ENCODE measurements at places on chromosomes 13 and 19. TPM values are rescaled to one million over a fixed set of nuclear protein-coding genes. Genes with fewer than 3 reads are reported as not detected.

The DCT gene
- total RNA-seq, result not detected

The ARHGAP33 gene
- 4.7 TPM for total RNA-seq

The GAPDHS gene
- not detected for total RNA-seq

The EXOC3L2 gene
- 0.88 TPM for total RNA-seq

The NR2C2AP gene
- total RNA-seq, result 31.1 TPM

The U2AF2 gene
- 280 TPM for total RNA-seq

The LILRB1 gene
- 0.03 TPM for total RNA-seq

The HSPH1 gene
- total RNA-seq, result 97.3 TPM

The MIR17HG gene
- total RNA-seq, result 2.3 TPM

The SF3A2 gene
- total RNA-seq, result 64.9 TPM

The ELAVL3 gene
- not detected for total RNA-seq

The PDX1 gene
- total RNA-seq, result 0.12 TPM

The C1QTNF9 gene
- total RNA-seq, result not detected

The KLF1 gene
- total RNA-seq, result not detected

The SYNGR4 gene
- 1.9 TPM for total RNA-seq

The LYL1 gene
- 1.0 TPM for total RNA-seq

The HCN2 gene
- total RNA-seq, result 40.1 TPM

The ZNF808 gene
- total RNA-seq, result not detected

The ATP8B3 gene
- 1.8 TPM for total RNA-seq

The PABPC3 gene
- total RNA-seq, result 0.14 TPM

The SLC17A7 gene
- 0.46 TPM for total RNA-seq

The PLEKHF1 gene
- 11.0 TPM for total RNA-seq

The NAXD gene
- 18.5 TPM for total RNA-seq

The EBI3 gene
- 1.7 TPM for total RNA-seq

The SPTBN4 gene
- total RNA-seq, result 0.90 TPM

The CEACAM8 gene
- not detected for total RNA-seq

The CCDC122 gene
- total RNA-seq, result 2.8 TPM

The TBXA2R gene
- 0.61 TPM for total RNA-seq

The PSG3 gene
- total RNA-seq, result not detected

The ENOX1 gene
- total RNA-seq, result 0.75 TPM

The EPS8L1 gene
- 5.7 TPM for total RNA-seq

The RFX2 gene
- total RNA-seq, result 9.9 TPM

The FBXO46 gene
- total RNA-seq, result 9.9 TPM

The TPRX2 gene
- total RNA-seq, result not detected

The NCAN gene
- 0.03 TPM for total RNA-seq

The C13orf42 gene
- not detected for total RNA-seq

The MYO1F gene
- 0.25 TPM for total RNA-seq

The ZNF730 gene
- not detected for total RNA-seq

The ZNF177 gene
- 0.64 TPM for total RNA-seq

The CABP5 gene
- total RNA-seq, result not detected

The ERVV-1 gene
- total RNA-seq, result not detected

The ZNF829 gene
- total RNA-seq, result 0.41 TPM

The PSG1 gene
- 0.22 TPM for total RNA-seq

The MEIS3 gene
- total RNA-seq, result 34.3 TPM

The LHB gene
- not detected for total RNA-seq

The LILRB2 gene
- not detected for total RNA-seq

The ADGRE3 gene
- not detected for total RNA-seq

The PRR22 gene
- 1.7 TPM for total RNA-seq

The SPART gene
- 27.6 TPM for total RNA-seq

The DACT3 gene
- 0.25 TPM for total RNA-seq

The SELENOV gene
- total RNA-seq, result not detected

The RAB8A gene
- total RNA-seq, result 41.6 TPM

The C19orf85 gene
- not detected for total RNA-seq
